Uterus (tissue), 4 donors: ENCODE measurements at places on chromosomes 16 and 17. TPM values are rescaled to one million over a fixed set of nuclear protein-coding genes. Genes with fewer than 3 reads are reported as not detected.

WNT3 gene
- total RNA-seq, result 0.46 TPM

- DNase-seq, result no peak
These were observed 12.7 kb downstream of the CFAP20 start for GRCh38 chr16:58116529-58116928.

PCGF2 gene
- 81.8 TPM for total RNA-seq

SLC9A5 gene
- 1.3 TPM for total RNA-seq

GRCh38 chr17:914561-914960 lies 65.0 kb downstream of the NXN start:
- no peak for DNase-seq

TNFRSF17 gene
- not detected for total RNA-seq

ZNF276 gene
- total RNA-seq, result 32.8 TPM

DNA sequence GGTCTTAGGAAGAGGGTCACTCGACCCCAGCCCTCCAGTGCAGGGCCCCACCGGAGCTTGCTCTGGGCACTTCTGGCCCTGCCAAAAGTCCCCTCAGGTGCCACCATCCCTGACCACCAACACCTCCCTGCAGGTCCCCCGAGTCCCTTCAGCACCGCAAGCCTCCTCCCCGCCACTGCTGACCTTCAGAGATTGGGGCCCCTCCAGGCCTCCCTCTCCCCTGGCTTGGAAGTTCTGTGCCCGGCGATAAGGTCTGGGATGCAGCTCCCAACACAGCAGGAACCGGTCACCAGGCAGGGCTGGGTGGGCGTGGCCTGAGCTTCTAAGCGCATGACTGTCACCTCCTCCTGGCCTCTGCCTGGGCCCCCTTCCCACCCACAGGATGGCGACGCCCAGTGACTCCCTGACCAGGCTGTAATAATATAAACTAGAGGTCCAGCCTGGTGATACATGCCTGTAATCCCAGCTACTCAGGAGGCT lies 11.2 kb downstream of the PIEZO1 start:
- DNase-seq, result no peak

DNA sequence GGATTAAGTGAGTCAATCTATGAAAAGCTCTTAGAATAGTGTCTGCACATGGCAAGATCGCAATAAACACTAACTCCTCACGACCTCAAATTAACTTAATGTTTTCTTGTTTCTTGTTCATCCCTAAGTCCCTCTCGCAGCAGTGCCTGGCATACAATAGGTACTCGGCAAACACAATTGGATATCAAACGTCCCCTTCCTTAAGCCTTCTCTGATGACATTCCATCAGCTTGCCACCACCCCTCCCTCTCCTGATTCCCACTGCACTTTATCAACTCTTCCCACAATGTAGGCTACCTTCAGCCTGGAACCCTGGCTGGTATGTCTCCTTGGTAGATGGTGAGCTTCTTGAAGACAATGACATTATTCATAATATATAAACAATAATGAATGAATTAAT lies 33.3 kb downstream of the CCDC42 start:
- DNase-seq, result no peak

DNA sequence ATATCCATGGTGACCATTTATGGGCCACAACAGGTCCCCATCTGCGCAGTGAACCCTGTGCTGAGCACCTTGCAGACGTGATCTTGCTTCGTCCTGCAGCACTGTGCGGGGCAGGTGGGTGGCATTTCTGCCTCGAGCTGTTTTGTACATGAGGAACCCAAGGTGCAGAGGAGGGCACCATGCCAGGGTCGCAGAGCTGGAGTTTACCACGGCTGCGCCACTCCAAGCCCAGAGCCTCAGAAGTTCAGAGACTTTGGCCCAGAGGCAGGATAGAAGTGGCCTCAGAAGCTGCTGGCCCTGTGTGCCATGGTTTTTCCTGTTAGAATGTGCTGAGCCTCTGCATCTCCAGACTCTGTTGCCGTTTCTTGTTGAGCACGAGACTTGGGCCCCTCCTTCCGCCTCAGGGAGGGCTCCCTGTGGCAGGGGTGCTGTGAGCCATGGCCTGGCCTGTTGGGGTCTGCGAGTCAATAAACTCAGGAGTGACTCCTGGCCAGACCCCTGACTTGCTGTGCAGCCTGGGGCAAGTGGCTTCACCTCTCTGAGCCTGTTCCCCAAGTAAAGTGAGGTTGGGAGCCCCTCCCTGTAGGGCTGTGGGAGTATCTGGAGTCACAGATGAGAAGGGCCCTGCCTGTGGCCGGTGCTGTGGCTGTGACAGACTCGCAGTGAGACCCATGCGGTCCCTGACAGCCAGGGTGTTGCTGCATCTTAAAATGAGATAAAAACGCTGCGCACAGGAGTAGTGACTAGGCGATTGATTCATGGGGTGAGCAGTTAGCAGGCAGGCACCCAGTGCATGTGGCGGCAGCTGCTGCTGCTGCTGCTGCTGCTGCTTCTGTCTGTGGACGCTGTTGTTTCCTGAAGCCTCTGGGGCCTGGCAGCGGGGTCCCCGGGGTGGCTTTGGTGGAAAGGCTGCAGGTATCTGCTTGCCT lies 11.8 kb downstream of the MAP2K3 start:
- DNase-seq, result no peak

GRCh38 chr17:73157521-73157890 lies 7.3 kb upstream of the SSTR2 start:
- no peak for DNase-seq

DOC2A gene
- 1.8 TPM for total RNA-seq

DNA sequence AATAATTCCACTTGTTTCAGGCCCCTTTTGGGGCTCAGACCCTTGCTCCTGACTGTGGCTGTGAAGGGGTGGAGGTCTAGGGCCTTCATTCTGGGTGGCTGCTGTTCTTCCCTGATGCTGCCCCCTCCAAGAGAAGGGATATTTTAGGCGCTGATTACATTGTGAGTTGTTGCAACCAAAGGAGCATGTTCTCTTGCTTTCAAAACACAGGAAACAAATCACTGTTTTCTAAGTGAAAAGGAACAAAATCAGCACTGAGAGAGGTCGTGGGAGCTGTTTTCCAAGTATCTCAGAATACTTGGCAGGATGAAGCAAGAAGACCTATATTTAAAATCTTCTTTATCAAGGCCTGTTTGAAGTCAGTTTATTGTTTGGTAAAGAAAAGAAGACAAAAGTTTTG lies 25.3 kb upstream of the SEC14L1 start:
- no peak for DNase-seq

PRSS53 gene
- 5.5 TPM for total RNA-seq

DNA sequence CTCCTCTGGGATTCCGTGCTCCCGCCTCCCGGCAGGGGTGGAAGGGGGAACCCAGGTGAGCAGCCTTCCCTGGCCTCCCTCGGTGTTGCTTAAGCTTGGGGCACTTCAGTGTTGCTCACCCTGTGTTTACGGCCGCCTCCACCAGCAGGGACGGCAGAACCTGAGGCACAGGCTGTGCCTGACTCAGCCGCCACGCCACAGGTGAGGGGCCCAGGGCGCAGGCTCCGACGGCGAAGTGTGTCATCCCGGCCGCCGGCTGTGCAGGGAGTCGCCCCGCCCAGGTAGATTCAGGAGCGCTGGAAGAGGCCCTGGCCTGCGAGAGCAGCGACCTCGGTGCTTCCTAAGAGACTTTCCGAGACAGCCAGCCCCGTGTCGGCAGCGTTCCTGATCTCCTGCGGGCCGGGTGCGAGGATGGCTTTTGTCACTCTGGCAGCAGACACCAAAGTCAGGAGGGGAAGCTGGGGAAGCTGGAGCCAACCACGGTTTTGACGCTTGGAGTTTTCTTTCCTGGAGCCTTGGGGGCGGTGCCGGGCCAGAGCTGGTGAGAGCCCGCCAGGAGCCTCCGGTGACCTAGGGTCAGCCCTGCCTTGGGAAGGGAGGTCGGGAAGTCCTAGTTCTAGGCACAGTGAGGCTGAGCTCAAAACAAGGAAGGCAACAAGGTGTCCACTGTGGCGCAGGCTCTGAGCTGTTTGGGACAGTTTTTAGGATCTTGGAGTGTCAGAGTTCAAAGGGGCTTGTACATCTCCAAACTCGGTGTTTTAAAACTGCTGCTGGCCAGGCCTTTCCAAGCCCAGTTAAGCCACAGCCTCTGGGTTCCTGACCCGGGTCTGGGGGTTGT lies 2.1 kb downstream of the GSE1 start:
- no peak for DNase-seq

DNA sequence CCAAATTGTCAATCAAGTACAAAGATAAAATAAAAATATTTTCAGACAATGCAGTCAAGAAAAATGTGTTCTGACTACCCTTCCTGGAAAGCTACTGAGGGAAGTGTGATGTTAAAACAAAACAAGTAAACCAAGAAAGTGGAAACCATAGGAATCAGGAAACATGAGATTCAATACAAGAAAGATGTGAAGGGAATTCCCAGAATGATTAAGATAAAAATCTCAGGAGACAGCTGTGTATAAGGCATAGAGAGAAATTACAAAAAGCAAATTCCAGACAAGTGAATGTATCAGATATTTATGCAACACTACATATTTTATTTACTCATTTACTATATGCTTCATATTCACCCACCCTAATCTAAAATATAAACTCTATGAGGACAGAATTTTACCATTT lies 32.2 kb downstream of the TRIM37 start:
- DNase-seq, result no peak

GRCh38 chr17:12973496-12974004 lies 44.3 kb downstream of the ELAC2 start:
- no peak for DNase-seq

GRCh38 chr17:55816532-55817396 lies 65.9 kb downstream of the PCTP start:
- DNase-seq, result no peak

ZFPM1 gene
- total RNA-seq, result 6.9 TPM
